ENCODE measurements at places on chromosomes 7 and 10.

DNA sequence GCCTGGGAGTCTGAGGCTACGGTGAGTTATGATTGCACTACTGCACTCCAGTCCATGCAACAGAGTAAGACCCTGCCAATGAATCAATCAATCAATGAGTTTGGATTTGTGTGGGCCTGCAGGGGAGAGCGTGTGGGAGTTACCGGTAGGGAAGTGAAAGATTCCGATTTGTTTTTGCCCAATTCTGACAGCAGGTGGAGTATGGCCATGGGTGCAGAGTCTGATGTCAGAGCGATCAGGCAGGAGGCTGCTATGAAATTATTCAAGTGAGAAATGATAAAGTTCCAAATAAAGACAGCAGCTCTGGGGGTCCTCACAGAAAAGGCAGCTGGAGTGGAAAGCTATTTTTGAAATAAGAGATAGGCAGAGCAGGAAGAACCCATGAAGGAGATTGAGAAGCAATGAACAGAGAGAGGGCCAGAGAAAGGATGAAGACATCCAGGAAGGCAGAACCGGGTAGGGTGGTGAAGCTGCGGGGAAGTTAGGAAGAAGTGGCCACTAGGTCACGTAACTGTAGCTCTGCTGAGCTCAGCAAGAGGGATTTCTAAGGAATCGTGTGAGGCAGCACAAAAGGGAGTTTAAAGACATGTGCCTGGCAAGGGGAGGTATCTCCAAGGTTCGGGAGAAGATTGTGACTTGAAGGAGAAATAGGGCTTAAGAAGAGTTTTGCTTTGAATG is 93.7 kb upstream of the NMT2 start:
- H3K27me3 ChIP-seq: peaks cover under 1% of the 10 kb centered on the region
- H3K36me3 ChIP-seq: no peaks in the 10 kb centered on the region
- H3K4me1 ChIP-seq: no peaks in the 10 kb centered on the region
- DNase-seq: no peak

GRCh38 chr7:128741491-128741890 is 2.3 kb downstream of the CALU start:
- H3K36me3 ChIP-seq: peaks cover 19% of the 10 kb centered on the region
- H3K27ac ChIP-seq: no peak overlapping the region
- no peak for DNase-seq
- H3K4me1 ChIP-seq: peaks cover 27% of the 10 kb centered on the region
- H3K27me3 ChIP-seq: no peaks in the 10 kb centered on the region

DNA sequence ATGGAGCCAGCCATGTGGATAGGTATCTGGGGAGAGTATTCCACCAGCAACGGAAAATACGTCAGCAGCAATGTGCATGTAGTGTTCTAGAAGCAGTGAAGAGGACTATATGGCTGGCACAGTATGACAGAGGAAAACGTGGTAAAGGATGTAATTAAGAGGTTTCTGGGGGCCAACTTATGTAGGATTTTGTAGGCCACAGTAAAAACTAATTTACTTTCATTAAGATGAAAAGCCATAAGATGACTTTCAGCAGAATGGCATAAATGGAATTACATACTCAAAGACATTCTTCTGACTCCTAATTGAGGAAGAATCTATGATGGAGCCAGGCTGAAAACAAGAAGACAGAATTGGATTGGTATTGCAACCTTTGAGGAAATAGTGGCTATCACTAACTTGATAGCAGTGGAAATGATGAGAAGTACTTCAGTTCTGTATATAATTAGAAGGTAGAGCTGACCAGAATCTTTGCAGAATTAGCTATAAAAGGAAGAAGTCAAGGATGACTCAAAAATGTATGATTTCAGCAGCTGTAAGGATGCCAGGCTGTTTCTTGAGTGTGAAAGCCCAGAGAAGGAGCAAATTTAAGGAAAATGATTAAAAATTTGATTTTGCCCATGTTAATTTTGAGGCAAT is 156.7 kb downstream of the MBL2 start:
- H3K27me3 ChIP-seq: no peaks in the 10 kb centered on the region
- no peak overlapping the region for H3K27ac ChIP-seq
- H3K36me3 ChIP-seq: no peaks in the 10 kb centered on the region
- H3K4me1 ChIP-seq: no peaks in the 10 kb centered on the region

GRCh38 chr10:48667960-48668590 is 16.6 kb upstream of the WDFY4 start:
- no peaks in the 10 kb centered on the region for H3K36me3 ChIP-seq
- DNase-seq: no peak
- no peak overlapping the region for H3K4me3 ChIP-seq

GRCh38 chr10:30111340-30112022 is 52.1 kb upstream of the JCAD start:
- no peaks in the 10 kb centered on the region for H3K4me1 ChIP-seq
- no peaks in the 10 kb centered on the region for H3K36me3 ChIP-seq
- H3K27ac ChIP-seq: no peak overlapping the region
